ENCODE measurements at places on chromosomes 2 and 18.

- DNase-seq = no peak
Observed at GRCh38 chr2:28185153-28185552, 207.5 kb upstream of the FOSL2 start.

- DNase-seq = no peak
Observed at GRCh38 chr2:239464166-239465016, 63.6 kb upstream of the HDAC4 start.

DNA sequence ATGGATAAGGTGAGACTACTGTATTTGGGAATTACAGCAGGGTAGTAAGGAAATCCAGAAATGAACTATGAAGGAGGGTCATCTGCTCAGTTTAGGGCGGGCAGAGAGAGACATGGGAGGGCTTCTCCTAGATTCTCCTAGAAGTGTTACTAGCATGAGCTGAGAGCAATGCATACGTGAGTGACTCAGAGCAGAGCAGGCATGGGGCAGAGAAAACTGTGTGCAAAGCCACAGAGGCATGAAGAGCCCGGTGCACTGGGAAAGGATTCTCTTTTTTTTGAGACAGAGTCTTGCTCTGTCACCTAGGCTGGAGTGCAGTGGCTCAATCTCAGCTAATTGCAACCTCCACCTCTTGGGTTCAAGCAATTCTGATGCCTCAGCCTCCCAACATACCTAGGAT is 116.2 kb downstream of the SOCS6 start:
- DNase-seq = no peak

DNA sequence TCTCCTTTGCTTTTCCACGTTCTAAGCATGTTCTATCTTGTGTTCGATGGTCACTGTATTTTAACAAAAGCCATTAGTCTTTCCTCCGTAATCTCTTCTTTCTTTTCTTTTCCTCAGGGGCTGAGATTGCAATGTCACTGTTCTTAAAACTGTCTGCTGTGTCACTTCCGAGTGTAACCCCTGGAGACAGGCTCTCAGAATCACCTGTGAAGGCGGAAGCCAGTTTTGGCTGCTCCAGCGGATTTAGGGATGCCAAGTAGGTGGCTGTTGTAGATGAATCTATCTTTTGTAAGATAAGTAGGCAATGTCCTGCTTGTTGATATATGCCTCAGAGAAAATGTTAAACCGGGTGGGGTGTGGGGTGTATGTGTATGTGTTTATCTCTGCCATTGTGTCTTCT is 94.7 kb upstream of the L3MBTL4 start:
- DNase-seq = no peak

GRCh38 chr2:241906826-241907570 is 37.5 kb downstream of the RTP5 start:
- no peak for DNase-seq

DNA sequence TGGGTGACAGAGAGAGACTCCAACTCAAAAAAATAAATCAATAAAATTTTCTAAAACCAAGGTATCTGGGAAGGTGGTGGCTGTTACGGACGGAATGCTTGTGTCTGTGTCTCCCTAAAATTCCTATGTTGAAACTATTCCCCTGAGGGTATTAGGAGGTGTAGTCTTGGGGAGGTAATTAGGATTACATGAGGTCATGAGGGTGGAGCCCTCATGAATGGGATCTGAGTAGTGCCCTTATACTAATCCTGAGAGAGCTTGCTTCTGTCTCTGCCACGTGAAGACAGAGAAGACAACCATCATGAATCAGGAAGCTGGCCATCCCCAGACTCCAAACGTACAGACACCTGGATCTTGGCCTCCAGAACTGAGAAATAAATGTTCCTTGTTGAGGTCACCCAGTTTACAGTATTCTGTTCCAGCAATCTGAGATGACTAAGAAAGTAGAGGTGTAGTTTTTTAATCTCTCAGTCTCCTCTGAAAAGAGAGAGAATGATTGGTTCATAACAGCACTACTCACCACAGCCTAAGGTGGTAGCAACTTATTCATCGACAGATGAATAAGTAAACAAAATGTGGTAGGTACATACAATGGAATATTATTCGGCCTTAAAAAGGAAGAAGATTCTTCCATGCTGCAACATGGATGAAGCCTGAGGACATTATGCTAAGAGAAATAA is 38.4 kb downstream of the TGFBRAP1 start:
- DNase-seq = no peak

- DNase-seq = no peak
Observed at GRCh38 chr2:101473911-101474701, 806 bp downstream of the RFX8 start.

DNA sequence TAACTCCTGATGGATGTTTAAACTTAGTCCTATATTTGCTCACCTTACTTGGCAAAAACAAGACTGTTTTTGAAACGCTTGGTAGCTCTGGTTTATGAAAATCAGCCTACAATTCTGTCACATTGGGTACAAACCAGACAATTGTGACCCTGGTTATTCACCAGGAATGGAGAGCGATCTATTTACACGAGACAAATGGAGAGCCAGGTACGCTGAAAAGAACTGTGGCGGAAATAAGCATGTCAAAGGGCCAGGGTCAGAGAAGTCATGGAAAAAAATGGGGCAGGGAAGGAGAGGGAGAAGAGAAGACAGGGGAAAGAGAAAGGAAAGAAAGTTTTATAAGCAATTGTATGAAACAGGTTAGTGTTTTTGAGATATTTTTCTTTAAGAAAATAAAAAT is 119.5 kb upstream of the ZFP36L2 start:
- DNase-seq = no peak

DNA sequence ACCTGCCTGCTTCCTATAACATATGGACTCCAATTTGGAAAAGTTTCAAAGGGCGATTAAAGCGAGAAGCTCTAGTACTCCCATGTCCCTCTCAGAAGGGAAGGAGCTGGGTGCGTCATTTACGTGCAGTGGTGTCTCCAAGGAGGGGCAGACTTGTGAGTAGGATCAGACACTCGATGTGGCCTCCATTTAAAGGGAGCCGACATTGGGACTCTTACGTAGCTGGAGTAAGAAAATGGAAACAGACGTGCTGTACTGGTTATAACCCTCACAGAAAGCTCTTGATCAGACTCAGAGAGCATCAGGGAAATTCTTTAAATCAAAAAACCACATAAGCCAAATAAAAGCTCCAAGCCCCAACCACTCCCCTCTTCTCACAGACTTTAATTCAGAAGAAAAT is 198.5 kb downstream of the KLHL29 start:
- no peak for DNase-seq

- no peak for DNase-seq
Observed at GRCh38 chr2:99850084-99850710, 292.2 kb downstream of the AFF3 start.

- no peak for DNase-seq
Observed at GRCh38 chr2:227503433-227504406, 31.8 kb downstream of the AGFG1 start.

GRCh38 chr18:46321955-46322354 is 217.8 kb downstream of the HAUS1 start:
- DNase-seq = no peak

DNA sequence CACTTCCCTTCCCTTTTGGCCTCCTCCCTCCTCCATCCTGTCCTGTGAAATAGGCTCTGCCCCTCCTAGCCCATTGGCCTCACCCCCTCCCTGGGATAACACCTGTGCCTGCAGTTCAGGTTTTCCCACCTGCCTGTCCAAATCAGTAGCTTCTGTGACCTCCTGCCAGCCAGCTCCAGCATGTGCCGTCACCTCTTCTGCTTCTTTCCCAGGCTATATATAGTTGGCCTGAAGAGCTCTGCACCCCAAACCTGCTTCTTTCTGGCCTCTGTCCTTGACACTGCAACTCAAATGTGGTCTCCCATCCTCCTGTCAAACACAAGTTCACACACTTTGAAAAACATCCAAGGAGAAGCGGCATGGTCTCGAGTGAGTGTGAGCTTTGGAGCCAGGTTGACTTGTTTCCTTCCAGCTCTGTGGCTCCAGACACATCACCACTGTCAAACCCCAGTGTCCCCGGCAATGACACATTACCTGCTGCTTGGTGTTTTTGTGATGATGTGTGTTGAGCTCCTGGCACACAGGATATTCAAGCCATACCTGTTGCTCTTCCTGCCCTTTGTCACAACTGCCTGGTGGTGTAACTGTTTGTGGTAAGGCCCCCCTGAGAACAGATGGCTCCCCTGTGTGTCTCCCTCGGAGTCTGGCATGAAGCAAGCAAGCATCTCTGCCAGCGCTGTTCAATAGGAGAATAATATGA is 143.6 kb upstream of the DAPL1 start:
- DNase-seq = no peak

DNA sequence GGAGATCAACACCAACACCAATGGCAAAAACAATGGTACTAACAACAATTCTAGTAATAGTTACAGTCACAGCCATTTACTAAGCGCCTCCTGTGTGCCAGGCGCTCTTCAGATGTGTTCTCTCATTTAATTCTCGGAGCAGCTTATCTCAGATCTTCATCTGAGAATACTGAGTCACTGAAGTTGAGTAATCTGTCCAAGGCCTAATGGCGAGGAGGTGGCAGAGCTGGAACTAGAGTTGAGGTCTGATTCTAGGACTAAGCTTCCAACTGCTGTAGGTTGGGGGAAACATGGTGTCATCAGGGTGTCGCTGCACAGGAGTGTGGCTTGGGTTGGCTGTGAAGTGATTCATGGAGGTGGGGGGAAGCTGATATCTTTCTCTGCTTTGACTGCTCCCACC is 156.1 kb downstream of the DYSF start:
- DNase-seq = no peak

GRCh38 chr18:12038082-12038638 is 55.5 kb upstream of the ANKRD62 start:
- peak; percentile 19 for DNase-seq

DNA sequence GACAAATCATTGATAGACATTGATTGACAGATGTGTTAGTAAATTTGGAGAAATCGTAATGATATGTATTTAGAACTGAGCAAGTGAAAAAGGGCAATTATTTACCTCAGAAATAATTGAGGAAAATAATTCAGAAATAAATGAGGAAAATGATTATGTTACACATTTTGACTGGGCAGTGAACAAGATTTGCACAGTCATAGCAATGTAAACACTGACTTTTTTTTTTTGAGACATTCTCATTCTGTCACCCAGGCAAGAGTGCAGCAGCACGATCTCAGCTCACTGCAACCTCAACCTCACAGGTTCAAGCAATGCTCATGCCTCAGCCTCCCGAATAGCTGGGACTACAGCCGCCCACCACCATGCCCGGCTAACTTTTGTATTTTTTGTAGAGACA is 211.7 kb downstream of the SP3 start:
- DNase-seq = no peak

GRCh38 chr2:142065700-142066099 is 65.1 kb downstream of the LRP1B start:
- no peak for DNase-seq

DNA sequence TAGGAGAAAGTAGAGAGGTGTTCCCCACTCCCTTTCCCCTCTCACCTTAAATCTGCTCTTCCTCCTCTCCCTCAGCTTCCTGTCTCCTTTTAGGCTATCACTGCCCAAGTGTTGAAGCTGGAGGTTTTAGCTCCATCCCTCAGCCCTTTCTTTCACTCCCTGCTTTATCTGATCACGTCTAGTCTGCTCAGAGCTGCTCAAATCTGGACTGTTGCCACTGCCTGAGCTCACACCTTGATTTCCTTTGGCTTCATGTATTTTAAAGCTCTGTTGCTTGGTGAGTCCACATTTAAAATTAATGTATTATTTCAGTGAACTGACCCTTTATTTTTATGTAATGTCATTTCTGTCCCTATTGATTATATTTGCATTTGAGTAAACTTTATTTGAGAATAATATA is 236.6 kb downstream of the PTGR3 start:
- no peak for DNase-seq

GRCh38 chr2:74921236-74921736 is 37.2 kb upstream of the POLE4 start:
- DNase-seq = no peak

GRCh38 chr2:70923378-70924015 is 12.2 kb upstream of the ATP6V1B1 start:
- DNase-seq = no peak

DNA sequence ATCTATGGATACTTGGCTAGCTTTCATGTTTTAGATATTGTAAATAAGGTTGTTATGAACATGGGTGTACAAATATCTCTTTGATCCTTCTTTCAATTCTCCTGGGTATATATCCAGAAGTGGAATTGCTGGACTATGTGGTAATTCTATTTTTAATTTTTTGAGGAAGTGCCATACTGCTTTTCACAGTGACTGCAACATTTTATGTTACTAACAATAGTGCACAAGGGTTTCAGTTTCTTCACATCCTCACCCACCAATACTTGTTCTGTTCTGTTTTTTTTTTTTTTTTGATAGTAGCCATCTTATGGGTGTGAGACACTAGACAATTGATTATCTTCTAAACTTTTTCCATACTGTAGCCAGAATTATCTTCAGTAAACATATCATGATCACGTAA is 17.3 kb upstream of the NEUROD1 start:
- DNase-seq = no peak

GRCh38 chr2:69544951-69545350 is 98.6 kb downstream of the AAK1 start:
- no peak for DNase-seq

DNA sequence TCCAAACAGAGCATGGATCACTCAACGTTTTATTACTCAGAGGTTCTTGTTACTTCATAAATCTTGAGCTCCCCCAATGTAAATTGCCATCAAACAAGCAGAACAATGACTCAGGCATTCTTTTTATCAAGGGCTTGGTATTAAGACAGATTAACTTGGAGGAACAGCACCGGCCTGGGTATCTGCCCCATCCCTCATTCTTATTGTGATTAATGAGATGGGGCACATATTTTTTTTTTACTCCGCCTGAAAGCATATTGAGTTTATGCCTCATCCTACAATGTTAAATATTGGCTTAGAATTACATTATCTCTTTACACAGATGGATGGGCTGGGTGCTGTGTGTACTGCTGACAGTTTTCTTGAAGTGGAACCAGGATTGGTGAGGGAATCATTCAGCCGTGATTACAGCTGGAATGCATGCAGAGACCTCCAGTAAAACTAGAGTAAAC is 387.3 kb downstream of the CLIP4 start:
- DNase-seq = no peak

- no peak for DNase-seq
Observed at GRCh38 chr2:26652361-26653041, 11.3 kb upstream of the CIB4 start.

DNA sequence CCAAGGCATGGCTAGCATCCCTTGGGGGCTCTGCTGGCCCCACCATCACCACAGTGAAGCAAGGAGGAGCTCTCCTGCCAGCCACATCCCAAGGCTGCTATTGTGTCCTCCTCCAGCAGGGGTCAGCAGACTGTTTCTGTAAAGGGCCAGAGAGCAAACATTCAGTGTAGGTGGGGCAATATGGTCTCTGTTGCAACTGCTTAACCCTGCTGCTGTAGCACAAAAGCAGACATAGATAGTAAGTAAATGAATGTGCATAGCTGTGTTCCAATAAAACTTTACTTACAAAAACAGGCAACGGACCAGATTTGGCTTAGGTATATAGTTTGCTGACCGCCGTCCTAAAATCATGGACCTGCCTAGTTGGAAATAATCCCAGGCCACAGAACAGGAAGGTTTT is 36.4 kb upstream of the ZBTB7C start:
- DNase-seq = peak; percentile 62

- no peak for DNase-seq
Observed at GRCh38 chr2:53880756-53881155, 21.0 kb upstream of the GPR75 start.

All from stimulated activated CD4-positive, alpha-beta T cell treated with anti-CD3 and anti-CD28 coated beads, TNF-alpha, amount 100 ng/mL, for 24 hours (primary cell).